ENCODE measurements at places on chromosomes 1 and 21. TPM values are rescaled to one million over a fixed set of nuclear protein-coding genes. Genes with fewer than 3 reads are reported as not detected.

DNA sequence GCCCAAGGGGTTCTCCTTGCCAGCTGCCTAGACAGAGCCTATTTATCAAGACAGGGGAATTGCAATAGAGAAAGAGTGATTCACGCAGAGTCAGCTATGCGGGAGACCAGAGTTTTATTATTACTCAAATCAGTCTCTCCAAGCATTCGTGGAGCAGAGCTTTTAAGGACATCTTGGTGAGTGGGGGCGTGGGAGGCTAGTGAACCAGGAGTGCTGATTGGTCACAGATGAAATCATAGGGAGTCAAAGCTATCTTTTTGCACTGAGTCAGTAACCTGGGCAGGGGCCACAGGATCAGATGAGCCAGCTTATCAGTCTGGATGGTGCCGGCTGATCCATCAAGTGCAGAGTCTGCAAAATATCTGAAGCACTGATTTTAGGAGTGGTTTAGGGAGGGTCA lies 64.8 kb upstream of the MRPS6 start:
- DNase-seq, result no peak

DNA sequence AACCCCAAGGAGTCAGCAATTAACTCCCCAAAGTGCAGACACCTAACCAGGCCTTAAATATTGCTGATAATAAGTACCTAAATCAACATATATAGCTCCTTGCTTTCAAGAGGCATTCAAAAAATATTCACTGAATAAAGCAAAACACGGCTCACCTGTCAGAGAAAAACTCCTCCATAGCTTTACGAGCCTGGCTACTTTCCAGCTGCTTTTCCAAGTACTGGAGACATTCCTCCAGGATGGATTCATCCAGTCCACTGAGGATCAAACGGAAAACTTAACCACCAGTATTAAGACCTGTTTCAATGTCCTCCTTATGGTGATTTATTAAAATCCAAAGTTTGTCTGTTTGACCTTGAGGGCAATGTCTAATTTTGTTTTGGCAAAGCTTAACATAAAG lies 44.6 kb downstream of the UBR4 start:
- no peak for DNase-seq

GRCh38 chr1:226632169-226632879 lies 83.8 kb downstream of the STUM start:
- DNase-seq, result no peak

Gene ECM1
- 19.3 TPM for total RNA-seq

DNA sequence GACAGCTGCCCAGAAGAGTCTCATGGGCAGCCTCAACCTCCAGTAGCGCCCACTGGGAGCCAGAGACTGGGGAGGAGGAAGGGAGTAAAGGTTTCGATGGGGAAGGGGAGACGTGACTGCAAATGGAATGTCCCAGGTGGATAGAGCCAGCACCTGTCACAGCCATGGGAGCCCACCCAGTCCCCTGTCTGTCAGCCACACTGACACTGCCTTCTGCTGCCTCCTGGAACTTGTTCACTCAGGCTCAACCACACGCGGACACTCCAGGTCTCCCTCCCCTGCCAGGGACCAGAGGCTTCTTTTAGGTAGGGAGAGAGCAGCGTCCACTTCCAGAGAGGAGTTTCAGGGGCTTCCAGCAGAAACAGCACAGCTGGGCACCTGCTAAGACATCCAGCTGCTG lies 346.3 kb downstream of the NPHP4 start:
- DNase-seq, result no peak

Gene ITPKB
- 34.2 TPM for total RNA-seq

Data from tongue (tissue), 3 donors.